ENCODE measurements at places on chromosomes 1 and 21.

DNA sequence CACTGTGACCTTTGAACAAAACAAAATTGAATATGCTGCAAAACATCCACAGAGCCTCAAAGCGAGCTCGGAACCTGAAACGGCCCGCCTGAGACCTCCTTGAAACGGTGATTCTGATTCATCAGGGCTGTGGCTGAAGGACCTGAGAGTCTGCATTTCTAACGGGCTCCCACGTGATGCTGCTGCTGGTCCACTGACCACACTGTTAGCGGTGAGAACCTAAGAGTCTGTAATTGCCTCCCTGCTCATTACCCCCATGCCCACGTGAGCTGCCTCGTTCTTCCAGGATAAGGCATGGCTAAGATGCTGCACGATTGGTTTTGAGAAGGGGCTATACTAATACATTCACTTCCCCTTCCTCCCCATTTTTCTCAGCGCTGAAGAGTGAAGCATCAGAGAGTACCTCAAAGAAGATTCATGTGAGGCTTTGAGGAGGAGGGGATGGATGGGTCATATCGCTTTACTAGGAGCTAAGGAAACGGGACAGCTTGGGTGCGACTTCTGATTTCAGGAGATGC lies 9.7 kb downstream of the TLR5 start:
- no peak for DNase-seq

DNA sequence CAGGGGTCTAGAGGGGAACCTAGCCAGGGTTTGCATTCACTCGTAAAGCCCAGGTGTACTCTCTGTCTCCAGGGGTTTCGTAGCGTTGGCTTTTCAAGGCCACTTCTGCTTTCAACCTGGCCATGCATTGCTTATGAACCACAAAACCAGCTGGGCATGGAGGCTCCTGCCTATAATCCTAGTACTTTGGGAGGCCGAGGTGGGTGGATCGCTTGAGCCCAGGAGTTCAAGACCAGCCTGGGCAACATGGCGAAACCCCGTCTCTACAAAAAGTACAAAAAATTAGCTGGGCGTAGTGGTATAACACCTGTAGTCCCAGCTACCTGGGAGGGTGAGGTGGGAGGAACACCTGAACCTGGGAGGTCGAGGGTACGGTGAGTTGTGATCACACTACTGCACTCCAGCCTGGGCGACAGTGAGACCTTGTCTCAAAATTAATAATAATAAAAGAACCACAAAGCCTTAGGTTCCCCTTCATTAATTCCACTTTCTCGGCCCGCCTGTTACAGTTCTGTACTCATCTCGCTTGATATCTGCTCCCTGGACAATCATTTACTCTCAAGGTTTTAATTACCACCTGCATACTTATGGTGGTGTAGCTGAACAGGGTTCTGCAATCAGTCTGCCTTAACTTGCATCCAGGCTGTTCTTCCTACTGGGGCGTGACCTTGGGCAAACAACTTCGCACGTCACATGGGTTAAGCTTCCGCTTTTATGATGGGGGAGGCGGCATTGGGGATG lies 6.1 kb downstream of the SLC16A4 start:
- DNase-seq: no peak

GRCh38 chr21:38165466-38166172 lies 91.2 kb upstream of the KCNJ15 start:
- no peak for DNase-seq

GRCh38 chr1:44630116-44630515 lies 44.2 kb downstream of the TMEM53 start:
- DNase-seq: no peak

DNA sequence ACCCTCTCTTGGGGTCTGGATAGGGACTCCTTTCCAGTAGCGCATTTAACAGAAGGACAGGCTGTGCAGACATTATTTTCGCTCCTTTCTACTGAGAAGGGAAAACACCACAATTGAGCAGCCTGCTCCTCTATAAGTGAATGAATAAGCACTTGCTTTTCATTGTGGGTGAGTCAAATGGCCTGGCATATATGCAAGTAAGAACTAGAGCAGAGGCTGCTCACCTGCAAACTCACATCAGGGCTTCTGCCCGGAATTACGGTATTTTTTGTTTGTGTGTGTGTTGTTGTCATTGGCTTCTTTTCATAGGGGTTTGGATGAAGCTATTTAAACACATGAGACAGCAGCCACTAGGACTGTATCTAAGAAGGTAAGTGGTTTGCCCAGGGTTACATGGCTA lies 200.1 kb upstream of the CAMK1G start:
- no peak for DNase-seq

Measured in stimulated activated CD4-positive, alpha-beta T cell treated with anti-CD3 and anti-CD28 coated beads, Interleukin-1b, Interleukin-23, amount 100 ng/mL, for 1 hour (primary cell).